RKO (cell line): ENCODE measurements at places on chromosomes 5 and 9.

DNA sequence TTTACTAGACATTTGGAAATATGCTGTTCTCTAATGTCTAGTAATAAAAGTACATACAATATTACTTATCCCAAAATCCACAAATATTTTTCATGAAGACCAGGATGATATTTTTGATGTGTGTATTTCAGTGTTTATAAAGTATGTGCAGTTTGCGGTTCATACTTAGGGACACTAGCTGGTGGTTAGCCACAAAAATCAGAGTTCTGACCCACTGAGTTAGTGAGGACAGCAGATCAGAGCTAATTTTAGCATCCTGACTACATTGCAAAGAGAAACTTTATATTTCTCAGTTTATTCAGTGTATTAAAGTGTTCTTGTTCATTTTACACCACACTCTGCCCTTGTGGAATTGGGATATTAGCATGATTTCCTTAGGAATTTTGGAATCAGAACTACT, 655.3 kb downstream of the HTR1A start:
- DNase-seq: no peak

- no peak for DNase-seq
Observed at GRCh38 chr5:170747357-170747756, 36.2 kb upstream of the GABRP start.

DNA sequence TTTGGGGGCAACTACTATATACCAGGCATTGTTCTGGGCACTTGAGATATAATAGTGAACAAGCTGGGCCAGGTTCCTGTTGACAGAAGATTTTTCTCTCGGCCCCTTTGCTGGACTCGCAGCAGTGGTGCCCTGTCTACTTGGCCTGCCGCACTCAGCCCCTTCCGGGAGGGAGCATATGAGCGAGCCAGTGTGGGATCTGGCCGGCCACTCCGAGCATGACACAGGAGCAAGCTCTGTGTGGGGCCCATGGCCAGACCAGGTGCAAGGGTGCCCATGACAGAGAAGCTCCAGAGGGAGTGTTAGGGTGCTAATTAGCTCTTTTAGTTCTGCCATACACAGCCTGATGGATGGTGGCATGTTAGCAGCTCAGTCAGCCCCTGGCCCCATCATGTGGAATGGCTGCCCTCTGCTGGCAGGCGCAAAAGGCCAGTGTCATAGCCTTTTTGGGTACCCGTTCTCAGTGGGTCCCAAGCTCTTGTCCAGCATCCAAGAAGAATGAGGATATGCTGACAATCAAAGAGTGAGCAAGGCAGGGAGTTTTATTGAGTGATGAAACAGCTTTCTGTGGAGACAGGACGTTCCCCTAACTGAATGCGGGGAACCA, 9.3 kb upstream of the KIF4B start:
- DNase-seq: peak; percentile 52

GRCh38 chr5:6328173-6328572, 50.2 kb downstream of the MED10 start:
- peak; percentile 62 for DNase-seq

DNA sequence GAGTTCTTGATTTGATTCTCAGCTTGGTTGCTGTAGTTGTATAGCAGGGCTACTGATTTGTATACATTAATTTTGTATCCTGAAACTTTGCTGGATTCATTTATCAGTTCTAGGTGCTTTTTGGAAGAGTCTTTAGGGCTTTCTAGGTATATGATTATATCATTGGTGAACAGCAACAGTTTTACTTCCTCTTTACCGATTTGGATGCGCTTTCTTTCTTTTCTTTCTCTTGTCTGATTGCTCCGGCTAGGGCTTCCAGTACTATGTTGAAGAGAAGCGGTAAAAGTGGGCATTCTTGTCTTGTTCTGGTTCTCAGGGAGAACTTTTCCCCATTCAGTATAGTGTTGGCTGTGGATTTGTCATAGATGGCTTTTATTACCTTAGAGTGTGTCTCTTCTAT, 158.9 kb downstream of the SAXO1 start:
- DNase-seq: no peak
